ENCODE measurements at places on chromosomes 4 and X. TPM values are rescaled to one million over a fixed set of nuclear protein-coding genes. Genes with fewer than 3 reads are reported as not detected.

GRCh38 chr4:9969526-9970398 lies 51.5 kb downstream of the SLC2A9 start:
- DNase-seq: no peak

DNA sequence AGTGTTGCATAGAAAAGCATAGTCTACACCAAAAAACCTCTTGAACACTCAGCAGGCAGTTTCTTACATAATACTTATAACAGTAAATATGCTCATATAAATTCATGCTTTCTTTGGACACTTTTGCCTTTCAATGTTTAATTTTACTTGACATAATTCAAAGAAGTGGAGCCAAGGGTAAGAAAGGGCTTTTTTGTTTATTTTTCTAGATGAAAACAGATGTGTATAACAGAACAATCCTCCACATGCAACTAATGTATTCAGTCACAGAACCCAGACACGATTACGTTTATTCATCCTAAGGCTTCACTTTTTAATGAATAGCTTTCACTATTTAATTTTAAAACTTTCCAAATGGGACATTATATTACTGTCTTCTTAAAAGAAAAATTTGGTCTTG lies 58.0 kb upstream of the PTPN13 start:
- no peak for DNase-seq

DNA sequence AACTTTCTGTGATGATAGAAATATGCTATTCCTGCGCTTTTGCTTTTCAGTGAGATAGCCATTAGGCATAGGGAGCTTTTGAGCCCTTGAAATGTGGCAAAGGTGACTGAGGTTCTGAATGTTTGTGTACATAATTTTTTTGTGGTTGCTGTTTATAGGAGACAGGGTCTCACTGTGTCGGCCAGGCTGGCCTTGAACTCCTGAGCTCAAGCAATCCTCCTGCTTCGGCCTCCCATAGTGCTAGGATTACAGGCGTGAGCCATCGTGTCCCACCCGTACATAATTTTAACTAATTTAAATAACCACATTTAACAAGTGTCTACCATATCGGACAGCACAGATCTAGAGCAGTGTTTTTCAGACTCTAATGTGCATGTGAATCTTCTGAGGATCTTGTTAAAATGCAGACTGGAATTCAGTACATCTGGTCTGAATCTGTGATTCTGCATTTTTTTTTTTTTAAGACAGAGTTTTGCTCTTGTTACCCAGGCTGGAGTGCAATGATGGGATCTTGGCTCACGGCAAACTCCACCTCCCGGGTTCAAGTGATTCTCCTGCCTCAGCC lies 45.3 kb downstream of the CASP6 start:
- DNase-seq: no peak

The P2RY8 gene
- not detected for total RNA-seq

- no peak for DNase-seq
These were observed 19.9 kb downstream of the PHKA2 start for GRCh38 chrX:18964026-18964425.

The FGD1 gene
- total RNA-seq: 9.0 TPM

DNA sequence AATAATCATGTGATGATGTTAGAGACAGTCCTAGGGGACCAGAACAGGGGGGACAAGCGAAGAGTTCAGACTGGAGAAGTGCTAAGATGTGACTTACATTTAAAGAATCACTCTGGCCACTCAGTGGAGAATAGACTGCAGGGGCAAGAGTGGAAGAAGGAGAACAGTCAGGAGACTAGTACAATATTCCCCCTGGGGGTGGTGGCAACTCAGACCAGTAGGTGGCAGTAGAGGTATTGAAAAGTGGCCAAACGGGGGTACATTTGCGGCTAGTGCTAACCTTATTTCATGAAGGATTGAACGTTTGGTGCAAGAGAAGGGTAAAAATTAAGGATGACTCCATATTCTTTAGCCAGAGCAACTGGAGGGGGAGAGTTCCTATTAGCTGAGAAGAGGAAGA lies 2.7 kb upstream of the BMX start:
- peak; percentile 75 for DNase-seq

DNA sequence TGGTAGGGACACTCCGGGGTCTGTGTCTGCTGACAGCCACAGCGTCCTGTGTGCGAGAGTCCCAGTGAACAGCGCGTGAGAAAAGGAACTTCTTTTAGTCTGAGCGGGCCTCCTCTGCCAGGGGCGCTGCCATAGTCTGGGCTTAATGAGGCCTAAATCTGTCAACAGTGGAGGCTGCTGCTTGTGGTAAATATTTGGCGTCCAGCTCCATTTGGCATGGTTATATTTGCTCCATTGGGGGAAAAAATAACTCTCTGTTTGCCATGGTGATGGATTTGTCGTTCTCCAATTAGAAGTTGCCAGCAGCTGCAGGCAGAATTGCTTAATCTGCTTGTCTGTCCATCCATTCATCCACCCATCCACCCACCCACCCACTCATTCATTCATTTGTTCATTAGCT lies 71.4 kb upstream of the PSAPL1 start:
- DNase-seq: no peak

DNA sequence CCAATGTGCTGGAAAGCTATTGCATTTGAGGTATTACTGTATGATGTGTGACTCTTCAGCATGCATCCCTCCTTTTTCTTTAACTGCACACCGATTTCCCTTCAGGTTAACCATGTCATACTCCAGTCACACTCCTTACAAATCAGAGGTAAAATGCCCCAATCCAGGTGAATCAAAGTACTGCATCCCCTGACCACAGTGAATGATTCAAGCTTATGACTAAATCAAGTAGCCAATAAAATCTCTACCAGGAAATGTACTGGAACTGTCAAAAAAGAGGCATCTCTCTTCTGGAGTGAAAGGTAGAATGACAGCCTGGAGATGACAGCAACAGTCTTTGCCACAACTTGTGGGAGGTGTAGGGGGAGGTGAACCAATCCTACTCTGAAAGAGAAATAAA lies 10.4 kb downstream of the ADAMTS3 start:
- DNase-seq: no peak

- no peak for DNase-seq
These were observed 12.1 kb downstream of the ARMCX6 start for GRCh38 chrX:101605728-101606127.

The CTAG1A gene
- not detected for total RNA-seq

GRCh38 chr4:98778206-98778605 lies 119.8 kb upstream of the TSPAN5 start:
- DNase-seq: peak; percentile 64

DNA sequence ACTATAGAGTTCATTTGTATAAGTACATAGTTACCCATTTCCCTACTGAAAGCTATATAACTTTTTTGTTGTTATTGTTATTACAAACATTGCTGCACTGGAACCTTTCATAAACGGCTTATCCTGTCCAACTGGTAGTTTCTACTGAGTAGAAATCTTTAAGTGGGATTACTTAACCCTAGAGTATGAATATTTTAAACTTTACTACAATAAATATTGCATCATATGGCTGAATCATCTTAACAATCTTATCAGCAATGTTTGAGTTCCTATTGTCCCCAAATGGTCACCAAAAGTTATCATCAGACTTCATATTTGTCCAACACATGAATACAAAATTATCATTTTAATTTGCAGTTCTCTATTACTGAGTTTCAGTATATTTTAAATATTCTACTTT lies 40.5 kb downstream of the LCORL start:
- no peak for DNase-seq

- DNase-seq: peak; percentile 4
These were observed 20.4 kb downstream of the MSANTD1 start for GRCh38 chr4:3269105-3269927.

GRCh38 chr4:109462802-109463201 lies 29.2 kb downstream of the SEC24B start:
- DNase-seq: no peak

DNA sequence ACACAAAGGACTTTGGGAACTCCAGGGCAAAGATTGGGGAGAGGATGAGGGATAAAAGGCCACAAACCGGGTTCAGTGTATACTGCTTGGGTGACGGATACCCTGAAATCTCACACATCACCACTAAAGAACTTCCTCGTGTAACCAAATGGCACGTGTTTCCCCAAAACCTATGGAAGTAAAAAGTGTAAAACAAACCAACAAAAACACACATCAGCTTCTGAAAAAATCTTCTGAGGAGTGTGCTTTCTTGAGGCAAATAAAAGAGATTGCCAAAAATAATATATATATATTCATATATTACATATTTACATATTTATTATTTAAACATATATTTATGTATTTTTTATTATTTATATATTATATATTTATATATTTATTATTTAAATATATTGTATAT lies 3.9 kb downstream of the P2RY8 start:
- DNase-seq: no peak

DNA sequence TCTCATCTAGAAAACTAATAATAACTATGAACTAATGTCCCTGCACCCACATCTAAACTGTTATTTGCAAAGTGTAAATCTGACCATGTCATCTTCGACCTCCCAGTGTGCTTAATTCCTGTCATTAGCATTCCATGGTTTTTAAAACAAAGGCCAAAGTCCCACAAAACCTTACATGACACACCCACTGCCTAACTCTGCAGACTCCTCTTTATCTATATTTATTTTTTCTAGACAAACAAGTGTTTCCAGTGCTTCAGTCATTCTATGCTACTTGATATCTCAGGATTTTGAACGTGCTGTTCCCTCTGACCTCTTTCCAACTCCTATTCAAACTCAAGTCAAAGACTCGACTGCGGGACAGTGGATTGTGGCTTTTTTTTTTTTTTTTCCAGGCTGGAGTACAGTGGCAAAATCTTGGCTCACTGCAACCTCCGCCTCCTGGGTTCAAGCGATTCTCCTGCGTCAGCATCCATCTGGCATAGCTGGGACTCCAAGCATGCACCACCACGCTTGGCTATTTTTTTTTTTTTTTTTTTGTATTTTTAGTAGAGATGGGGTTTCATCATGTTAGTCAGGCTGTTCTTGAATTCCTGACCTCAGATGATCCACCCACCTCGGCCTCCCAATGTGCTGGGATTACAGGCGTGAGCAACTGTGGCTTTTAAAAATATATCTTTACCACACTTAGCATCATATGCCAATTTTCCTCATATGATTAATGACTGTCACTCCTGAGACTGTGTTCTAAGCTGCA lies 1511.0 kb downstream of the ARAP2 start:
- peak; percentile 56 for DNase-seq

GRCh38 chr4:138256608-138257007 lies 14.5 kb upstream of the SLC7A11 start:
- DNase-seq: no peak

- peak; percentile 85 for DNase-seq
These were observed 45.9 kb downstream of the HMGB2 start for GRCh38 chr4:173288296-173288695.

DNA sequence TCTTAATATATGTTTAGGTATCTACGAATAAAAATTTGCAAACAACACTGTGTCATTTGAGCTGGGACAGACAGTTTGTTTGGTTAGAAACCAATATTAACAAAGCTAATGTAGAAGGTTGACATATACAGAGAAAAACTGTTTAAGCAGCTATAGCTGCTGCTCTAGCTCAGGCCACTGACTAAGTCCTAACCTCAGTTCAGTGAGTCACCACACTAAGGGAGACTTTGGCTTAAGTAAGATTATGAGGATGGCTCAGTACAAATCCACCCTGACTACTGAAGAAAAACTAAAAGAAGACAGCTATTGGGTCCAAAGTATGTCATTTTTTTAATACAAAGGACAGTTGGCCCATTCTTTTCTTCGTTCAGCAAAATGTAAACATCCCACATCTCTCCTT lies 717.3 kb upstream of the ACTRT1 start:
- peak; percentile 17 for DNase-seq

The MAMLD1 gene
- 2.2 TPM for total RNA-seq

- DNase-seq: no peak
These were observed 4.3 kb downstream of the CXCL9 start for GRCh38 chr4:76003035-76003434.

The AKAP17A gene
- total RNA-seq: 46.3 TPM

The PITX2 gene
- total RNA-seq: 99.2 TPM

DNA sequence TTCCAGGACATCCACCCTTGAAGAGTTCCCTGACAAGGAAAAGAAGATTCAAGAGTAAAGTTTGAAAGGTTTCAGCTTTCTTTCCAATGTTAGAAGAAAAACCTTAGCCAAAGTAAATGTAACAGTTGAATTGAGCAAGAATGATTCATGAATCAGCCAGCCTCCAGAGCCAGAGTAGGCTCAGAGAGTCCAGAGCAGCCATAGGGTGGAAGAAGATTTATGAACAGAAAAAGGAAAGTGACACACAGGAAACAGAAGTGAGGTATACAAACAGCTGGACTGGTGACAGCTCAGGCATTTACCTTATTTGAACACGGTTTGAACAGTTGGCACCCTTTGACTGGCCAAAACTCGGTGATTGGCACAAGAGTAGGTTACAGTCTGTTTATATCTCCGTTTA lies 63.2 kb downstream of the QDPR start:
- no peak for DNase-seq

DNA sequence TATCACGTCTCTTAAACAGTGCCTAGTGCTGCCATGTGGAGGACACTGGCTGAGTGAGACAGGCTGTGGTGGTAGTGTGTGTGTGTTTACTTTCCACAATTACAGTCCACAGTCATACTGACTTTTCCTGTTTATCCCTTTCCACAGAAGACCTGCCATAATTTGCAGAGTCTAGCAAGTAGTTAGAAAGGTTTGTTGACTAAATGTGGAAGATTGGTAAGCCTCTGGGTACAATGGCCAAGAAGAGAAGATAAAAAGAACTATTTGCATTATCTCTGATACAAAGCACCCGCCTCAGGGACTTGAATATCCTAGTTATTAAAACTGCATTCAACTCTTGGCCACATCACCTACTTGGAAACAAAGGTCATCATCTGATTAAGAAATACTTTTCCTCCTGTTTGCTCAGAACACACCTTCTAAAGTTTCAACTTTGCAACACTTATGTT lies 89.1 kb downstream of the FAM13A start:
- DNase-seq: no peak

The LPAR4 gene
- 0.47 TPM for total RNA-seq

The GC gene
- 1,037 TPM for total RNA-seq

The SLC35A2 gene
- total RNA-seq: 40.8 TPM

GRCh38 chr4:185700048-185700447 lies 111.9 kb downstream of the SORBS2 start:
- no peak for DNase-seq

The GPC3 gene
- 874 TPM for total RNA-seq

DNA sequence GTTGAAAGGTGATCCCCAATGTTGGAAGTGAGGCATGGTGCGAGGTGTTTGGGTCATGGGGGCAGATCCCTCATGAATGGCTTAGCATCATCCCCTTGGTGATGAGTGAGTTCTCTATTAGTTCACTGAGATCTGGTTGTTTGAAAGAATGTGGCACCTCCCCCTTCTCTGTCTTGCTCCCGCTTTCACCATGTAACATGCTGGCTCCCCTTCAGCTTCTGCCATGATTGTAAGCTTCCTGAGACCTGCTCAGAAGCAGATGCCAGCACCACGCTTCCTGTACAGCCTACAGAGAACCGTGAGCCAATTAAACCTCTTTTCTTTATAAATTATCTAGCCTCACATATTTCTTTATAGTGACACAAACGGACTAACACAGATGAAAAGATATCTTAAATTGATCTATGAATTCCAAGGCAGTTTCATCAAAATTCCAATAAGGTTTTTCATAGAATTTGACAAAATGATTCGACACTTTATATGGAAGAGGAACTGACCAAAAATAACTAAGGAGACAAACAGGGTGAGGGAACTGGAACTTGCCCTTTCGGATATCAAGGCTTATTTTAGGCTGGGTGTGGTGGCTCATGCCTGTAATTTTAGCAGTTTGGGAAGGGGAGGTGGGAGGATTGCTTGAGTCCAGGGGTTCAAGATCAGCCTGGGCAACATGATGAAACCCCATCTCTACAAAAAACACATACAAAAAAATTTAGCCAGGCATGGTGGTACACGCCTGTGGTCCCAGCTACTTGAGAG lies 56.9 kb upstream of the OGT start:
- DNase-seq: no peak
